ENCODE measurements at places on chromosomes 11 and 22. TPM values are rescaled to one million over a fixed set of nuclear protein-coding genes. Genes with fewer than 3 reads are reported as not detected.

SAA4 gene
- polyA plus RNA-seq: 0.25 TPM

DNA sequence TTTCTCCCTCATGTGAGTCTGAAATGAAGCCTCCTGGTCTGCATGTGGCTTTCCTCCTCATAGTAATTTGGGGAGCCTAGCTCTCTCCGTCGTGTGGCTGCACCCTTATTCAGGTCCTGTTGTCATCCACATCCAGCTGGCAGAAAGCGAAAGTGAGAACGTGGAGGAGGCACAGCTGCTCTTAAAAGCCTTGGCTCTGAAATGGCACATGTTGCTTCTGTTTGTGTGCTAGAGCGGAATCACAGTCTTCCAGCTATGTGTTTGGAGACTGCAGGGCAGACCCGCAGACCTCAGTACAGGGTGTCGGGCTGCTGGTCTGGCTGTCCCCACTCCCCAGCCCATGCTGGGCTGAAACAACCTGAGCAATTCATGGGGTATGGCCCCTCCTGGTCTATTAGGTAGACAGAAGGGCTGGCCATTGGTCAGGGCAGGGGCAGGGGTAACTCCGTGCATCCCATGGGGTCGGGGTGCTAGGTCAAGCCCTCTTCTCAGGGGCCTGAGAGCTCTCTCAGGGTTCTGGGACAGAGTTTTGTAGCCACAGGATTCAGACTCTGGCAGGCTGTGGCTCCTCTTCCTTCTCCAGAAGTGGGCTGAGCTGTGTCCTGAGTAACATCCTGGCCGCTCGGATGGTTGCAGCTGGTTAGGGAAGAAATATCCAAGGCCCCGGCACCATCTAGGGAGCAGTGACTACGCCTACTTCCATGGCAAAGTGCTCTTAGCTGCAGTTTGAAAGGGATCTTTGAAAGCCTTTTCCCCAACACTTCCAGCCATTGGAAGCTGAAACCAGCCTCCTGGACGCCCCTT, 50.6 kb downstream of the C11orf96 start:
- DNase-seq: peak; percentile 72

- DNase-seq: no peak
Measured at GRCh38 chr22:26753125-26753862, 95.9 kb downstream of the MIAT start.

- no peak for DNase-seq
Measured at GRCh38 chr11:36508743-36509142, 1.3 kb downstream of the TRAF6 start.

- no peak for DNase-seq
Measured at GRCh38 chr22:17741866-17742526, 32.3 kb downstream of the BID start.

DNA sequence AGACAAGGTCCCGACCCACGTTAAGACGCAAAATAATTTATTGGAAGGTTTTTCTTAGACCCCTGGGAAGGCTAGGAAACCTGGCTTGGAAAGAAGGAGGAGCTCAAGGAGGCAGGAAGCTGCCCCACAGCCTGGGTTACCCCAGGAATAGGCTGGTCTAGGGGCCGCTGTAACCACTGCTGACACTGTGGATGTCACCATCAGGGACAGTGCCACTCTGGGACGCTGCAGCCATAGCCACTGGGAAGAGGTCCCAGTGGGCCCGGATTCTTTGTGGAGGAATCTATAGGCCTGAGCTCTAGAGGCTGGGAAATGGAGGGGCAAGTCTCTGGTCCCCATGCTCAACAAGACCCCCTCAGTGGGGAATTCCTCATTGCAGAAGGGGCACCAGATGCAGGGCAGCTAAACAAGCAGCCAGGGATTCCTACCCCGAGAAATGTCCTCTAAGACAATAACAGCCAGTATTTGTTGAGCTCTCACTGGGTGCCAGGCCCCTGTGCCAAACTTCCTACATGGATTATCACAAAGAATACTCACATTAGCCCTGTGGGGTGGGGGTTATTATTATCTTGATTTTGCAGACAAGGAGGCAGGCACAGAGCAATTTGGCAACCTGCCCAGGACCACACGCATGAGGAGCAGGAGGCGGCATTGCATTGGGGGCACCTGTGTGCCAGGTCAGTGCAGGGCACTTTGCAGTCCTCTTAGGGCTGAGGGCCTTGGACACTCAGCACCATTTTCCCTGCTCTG, 19.5 kb upstream of the CHKA start:
- DNase-seq: no peak

DNA sequence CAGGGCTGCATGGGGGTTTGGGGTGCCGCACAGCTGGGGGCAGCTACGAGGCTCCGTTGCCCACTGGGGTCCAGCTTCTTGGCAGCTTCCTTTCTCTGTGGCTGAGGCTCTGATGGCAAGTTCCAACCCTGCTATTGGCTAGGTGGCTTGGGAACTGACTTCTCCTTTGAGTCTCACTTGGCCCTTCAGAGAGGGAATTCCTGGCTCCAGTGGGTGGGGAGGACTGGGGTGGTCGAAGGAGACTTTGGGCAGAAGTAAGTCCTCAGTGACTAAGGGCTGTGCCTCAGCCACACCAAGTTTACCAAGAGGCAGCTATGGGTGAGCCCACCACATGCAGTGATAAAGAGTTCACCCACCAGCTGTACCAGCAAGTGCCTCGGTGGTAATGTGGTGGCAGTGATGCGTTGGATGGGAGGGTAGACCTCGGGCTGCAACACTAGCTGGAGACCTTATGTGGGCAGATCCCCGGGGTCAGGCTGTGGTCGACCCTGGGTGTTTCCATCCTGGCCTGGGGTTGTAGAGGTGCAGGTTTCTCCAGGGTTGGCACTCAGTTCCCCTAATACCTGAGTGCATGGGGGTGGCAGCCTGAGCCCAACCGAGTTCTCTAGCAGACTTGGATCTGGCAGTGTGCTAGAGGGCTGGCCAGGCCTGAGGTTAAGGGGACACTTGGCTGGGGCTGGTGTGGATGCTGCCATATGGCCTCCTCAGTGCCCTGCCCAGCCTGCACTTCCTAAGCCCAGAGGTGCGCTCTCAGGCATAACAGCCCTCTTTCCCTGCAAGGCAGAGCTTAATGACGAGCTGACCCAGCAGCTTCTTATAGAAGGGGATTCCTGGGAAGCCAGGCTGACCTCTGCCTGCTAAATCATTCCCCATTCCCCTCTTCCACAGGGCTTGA, 197.0 kb upstream of the CADM1 start:
- no peak for DNase-seq

All from right lung (tissue), 10 donors.